D341Med (cell line): ENCODE measurements at places on chromosomes 5 and 9.

GRCh38 chr9:7148243-7148765 is 390.5 kb downstream of the KDM4C start:
- DNase-seq = no peak

DNA sequence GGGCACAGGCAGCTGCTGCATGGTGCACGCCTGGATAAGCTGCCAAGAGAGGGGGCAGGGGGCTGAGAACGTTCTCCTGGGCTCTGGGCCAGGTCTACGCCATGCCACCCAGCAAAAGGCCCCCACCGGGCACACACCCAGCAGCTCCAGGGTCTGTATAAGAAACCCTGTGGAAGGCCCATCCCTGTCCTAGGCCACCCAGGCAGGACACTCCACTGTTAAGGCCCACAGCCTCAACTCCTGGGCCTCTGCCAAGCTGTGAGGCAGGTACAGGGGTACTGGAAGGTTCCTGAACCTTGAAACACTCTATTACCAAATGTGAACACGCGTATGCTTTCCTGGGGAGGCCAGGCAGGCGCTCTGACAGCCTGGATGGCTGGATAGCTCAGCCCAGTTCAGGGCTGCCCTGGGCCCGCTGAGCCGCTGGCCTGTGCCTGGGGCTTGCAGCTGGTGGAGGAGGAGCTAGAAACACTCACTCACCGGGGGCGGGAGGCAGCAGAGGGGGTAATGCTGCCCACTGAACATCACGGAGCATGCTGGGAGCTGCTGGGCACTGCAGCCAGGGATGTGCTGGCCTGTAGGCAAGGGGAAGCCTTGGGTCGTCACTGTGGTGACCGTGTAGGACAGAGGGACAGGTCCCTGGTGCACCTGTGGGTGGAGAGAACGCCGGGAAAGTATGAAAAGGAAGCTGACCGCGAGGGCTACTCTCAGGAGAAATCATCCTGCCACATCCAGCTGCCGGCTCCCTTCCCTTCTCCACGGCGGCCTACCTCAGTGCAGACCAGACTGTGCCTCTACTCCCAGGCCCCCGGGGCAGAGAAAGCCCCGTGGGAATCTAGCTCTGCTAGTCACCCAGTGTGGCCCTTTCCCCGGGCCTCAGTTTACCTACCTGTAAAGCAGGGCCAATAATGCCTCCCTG is 6.0 kb downstream of the RNF44 start:
- peak; percentile 55 for DNase-seq

DNA sequence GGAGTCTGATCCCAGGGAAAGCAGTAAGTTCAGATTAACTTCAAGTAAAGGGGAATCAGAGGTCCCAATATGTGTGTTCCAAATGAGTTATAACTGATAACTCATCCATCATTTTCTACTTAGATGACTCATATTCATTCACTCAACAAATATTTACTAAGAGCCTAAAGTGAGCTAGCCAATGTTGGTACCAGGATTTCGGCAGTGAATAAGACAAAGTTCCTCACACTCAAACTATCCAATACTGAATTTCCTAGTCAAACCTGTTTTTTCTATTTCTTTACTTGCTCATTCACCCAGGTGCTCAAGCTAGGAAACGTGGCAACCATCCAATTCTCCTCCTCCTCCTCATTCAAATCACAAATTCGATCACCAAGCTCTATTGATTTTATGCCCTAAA is 25.8 kb downstream of the FBXW2 start:
- no peak for DNase-seq

DNA sequence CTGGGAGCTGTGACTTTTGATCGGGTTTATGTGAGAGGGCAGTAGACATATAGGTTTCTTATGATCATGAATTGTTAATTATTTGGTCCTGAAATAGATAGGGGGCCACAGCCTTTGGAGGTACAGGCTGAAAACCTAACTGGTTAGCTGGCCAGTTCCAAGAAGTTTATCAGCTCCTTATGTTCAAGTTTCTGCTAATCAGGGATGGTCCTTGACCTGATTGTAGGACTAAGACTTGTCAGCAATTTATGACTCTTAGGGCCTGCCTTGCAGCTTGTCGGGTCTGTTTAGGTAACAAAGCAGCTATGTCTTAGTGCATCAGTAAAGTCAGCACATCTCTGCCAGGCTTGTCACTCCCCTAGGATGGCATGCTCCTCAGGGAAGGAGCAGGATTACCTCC is 151.8 kb upstream of the RUSC2 start:
- DNase-seq = no peak

DNA sequence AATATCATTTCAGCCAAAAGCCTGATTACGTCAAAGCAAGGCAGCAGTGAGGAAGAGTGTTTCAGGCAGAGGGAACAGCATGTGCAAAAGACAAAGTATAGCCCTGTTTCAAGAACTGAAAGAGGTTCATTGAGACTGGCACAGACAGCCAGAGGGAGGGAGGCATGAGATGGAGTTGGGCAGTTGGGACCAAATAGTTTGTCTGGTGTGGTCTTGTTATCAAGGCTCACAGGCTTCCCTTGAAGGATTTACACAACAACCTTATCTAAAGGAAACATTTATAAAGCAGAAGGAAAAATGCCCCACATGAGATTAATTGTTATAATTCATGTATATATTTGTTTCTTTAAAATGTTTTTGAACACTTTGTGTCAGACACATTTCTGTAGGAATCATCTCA is 253.3 kb downstream of the DMAC1 start:
- no peak for DNase-seq
